ENCODE measurements at places on chromosomes 13 and 19.

DNA sequence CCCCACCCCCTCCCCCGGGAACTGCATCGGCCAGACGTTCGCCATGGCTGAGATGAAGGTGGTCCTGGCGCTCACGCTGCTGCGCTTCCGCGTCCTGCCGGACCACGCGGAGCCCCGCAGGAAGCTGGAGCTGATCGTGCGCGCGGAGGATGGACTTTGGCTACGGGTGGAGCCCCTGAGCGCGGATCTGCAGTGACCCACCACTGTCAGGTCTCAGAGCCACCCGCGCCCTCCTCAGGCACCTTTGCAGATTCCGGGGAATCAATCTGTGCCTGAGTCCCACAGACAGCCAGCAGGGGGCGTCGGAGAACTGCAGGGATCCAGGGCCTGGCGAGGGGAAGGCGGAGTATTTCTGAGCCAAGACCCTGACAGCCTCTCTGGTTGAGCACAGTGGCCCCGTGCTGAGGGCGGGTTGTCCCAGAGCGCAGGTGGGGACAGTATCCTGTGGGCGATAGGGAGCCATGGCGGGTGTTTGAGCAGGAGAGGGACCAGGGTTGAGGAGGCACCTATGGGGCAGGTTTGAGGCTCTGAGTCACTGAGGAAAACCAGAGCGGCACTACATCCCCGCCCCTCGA lies 30.4 kb upstream of the CYP4F8 start:
- peak; percentile 69 for DNase-seq

DNA sequence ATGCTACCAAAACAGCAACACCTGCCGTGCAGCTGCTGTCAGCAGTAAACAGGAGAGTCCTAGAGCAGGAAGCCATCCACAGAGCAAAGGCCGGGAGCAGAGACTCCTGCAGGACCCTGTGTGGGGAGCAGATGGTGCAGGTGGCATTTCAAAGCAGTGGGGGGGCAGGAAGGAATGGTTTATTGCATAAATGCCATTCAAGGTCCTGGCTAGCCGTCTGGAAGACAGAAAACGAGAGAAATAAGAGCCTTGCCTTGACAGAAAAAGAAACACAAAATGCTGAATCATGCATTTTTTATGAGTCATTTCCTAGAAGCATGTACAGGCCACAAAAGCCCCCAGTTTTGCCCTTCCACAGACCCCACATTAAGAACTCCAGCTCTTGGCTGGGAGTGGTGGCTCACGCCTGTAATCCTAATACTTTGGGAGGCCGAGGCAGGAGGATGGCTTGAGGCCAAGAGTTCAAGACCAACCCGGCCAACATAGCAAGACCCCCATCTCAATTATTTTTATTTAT lies 5.4 kb downstream of the RSPH6A start:
- no peak for DNase-seq

DNA sequence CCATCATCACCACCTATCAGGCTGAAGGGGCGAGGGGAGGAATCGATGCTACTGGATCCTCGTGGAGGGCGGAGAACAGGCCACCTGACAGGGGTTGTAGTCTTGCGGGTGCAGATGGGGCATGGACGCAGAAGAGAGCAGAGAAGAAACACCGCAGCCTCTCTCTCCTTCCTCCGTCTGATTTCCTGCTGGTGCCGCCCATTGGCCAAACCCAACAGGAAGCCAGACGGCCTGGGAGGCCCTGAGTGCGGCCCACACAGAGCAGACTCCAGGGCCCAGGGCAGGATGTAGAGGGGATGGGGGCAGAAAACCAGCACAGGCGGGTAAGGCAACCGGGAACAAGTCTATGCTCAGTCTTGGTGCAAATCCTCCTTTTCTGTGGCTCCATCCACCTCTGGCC lies 15.4 kb downstream of the CEBPA start:
- DNase-seq = no peak

DNA sequence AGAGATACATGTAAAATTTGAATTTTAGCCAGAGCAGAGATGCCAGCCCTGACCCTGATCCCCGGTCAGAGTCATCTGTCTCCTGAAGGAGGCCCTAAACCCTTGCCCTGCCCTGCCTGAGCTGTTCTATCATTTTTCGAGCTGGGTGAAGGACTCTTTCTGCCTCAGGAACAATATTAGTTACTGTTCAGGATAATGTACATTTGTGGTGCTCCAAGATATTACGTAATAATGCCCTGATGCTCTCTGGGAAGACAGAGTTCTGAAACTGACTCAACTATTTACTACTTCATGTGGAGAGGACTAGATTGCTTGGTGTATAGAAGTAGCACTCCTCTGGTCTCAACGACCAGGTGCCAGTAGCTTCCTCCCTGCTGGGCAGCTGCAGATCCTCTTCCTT lies 37.9 kb upstream of the UBL3 start:
- DNase-seq = no peak

DNA sequence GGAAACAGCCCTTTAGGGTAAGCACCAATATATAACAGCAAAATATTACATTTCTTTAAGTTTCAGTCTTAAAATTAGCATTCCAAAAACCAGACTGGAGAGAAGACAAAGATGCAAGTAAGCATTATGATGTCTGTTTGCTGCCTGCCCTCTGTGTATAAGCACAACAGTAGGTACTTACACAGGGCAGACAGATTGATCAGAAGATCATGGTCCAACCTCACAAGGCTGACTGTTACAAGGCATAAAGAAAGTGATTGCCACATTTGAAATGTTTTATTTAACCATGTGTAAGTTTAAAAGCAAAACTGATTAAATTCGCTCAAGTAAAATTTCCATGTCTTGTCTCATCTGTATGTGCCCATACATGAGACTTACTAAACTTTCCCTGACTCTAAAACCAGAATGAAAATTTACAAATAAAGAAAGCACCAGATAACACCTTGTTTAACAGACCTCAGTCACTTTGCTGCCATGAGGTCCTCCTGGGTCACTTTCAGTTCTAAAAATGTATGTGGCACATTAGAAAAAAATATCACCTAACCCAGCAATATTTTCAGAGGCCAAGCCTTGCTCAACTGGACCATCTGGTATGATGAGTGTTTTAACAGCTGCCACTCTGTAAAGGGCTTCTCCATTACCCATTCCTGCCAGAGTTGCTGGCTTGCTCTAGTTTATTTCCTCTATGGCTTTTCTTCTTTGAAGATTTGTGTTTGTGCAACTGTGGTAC lies 297.0 kb downstream of the RBM26 start:
- DNase-seq = no peak

GRCh38 chr13:31035185-31035965 lies 102.9 kb downstream of the TEX26 start:
- DNase-seq = no peak

GRCh38 chr13:75299246-75299645 lies 182.7 kb downstream of the TBC1D4 start:
- no peak for DNase-seq
